ENCODE measurements at places on chromosomes 7 and 10.

- DNase-seq = no peak
These were observed 242.1 kb upstream of the PPP1R3A start for GRCh38 chr7:114160925-114161324.

DNA sequence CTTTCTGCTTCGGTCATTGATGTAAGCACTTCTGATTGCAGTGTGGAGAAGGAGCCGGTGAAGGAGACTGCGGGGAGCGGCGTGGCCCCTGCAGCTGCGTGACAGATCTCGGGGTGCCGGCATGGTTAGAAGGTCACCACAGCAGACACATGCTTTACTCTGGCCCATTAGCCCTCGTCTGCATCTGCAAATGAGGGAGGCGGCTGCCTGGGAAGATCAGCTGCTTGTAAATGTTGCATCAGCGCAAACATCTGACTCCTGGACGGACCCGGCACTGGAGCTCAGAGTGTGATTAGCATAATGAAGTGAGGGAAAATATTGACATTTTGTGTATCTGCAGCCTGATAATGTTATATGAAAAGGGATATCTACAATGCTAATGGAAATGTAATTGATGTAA is 30.5 kb upstream of the MNX1 start:
- no peak for DNase-seq

- DNase-seq = no peak
These were observed 5.8 kb downstream of the CTBP2 start for GRCh38 chr10:125154529-125154928.

DNA sequence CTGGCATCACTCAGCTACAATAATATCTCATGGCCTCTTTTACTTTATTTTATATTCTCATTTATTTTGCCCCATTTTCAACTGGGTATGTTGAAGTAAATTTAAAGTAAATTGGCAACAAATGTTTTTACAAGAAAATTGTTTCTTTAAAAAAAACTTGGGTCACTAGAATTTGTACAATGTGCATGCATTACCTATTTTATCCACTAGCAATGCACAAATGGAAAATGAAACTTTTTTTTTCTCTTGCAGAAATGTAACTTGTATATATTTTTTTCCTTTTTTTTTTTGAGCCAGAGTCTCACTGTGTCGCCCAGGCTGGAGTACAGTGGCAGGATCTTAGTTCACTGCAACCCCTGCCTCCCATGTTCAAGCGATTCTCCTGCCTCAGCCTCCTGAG is 10.3 kb upstream of the H2AZ2 start:
- no peak for DNase-seq

- DNase-seq = no peak
These were observed 485.4 kb downstream of the HTR7 start for GRCh38 chr10:90372451-90372850.

- DNase-seq = no peak
These were observed 13.2 kb downstream of the ANK3 start for GRCh38 chr10:60376221-60377041.

DNA sequence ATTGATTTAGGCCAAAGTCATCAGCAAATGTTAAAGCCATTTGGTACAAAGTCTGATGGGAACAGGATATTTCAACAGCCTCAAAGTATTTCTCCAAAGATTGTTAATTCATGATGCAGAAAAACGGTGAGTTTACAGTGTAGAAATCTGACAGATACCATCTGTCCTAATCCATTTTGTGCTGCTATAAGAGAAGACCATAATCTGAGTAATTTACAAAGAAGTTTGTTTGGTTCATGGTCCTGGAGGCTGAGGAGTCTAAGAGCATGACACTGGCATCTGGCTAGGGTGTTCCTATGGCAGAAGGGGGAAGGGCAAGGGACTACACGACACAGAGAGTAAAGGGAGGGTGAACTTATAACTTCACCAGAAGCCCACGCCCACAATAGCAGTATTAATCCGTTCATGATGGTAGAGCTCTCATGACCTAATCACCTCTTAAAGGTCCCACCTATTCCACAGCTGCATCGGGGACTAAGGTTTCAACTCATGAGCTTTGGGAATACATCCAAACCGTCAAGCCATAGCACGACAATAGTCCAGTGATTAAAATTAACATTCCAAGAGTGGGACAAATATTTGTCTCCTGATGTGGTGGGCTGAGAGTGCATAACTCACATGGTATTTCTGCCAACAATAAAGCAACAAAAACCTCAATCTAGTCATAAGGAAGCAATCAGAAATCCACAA is 298.6 kb upstream of the AKR1E2 start:
- no peak for DNase-seq

GRCh38 chr7:85160223-85160622 is 26.6 kb downstream of the SEMA3D start:
- no peak for DNase-seq

GRCh38 chr10:78455811-78456210 is 422.1 kb downstream of the RPS24 start:
- no peak for DNase-seq

DNA sequence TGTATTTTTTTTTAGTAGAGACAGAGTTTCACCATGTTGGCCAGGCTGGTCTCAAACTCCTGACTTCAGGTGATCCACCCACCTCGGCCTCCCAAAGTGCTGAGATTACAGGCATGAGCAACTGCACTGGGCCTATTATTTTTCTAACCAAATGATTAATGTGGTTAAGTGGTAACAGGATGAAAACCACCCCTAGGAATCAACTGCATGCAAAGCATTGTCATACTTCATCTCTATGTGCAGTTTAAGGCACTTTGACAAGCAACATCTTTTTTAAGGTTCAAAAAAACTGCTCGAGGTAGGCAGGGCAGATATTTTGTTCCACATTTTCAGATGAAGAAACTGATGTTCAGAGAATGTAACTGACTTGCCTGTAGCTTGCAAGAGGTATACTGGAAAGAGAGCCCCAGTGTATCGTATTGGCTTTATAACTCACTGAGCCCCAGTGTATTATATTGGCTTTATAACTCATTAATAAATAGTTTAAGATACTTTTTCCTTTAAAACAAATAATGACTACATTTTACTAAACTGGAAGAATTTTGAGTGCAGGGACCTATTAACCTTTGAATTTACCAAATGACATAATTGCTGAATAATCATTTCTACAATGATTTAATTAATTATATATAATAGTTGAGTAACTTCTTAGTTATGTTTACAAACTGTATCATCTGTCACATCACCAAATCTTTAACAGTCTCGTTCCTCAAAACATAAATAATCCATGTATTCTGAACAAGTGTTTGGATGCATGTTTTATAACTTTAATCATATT is 38.1 kb downstream of the RTKN2 start:
- no peak for DNase-seq

- no peak for DNase-seq
These were observed 30.8 kb upstream of the ZNF32 start for GRCh38 chr10:43679509-43679908.

GRCh38 chr10:51073453-51074237 is 642 bp upstream of the PRKG1 start:
- no peak for DNase-seq

GRCh38 chr7:132609906-132610520 is 33.7 kb upstream of the PLXNA4 start:
- no peak for DNase-seq

DNA sequence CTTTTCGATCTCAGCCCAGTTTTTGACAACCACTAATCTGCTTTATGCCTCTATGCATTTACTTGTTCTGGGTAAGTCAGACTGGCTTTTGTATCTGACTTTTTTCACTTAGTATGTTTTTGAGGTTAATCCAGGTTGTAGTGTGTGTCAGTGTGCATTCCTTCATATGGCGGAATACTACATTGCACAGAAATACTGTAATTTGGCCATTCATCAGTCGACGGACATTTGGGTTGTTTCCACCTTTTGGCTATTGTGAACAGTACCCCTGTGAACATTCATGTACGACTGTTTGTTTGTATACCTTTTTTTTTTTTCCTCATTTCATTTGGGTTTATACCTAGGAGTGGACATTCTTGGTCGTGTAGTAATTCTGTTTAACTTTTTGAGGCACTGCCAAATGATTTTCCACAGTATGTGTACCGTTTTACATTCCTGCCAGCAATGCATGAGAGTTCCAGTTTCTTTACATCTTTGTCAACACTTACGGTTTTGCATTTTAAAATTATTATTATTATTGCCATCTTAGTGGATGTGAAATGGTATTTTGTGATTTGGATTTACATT is 57.4 kb downstream of the MKLN1 start:
- no peak for DNase-seq

DNA sequence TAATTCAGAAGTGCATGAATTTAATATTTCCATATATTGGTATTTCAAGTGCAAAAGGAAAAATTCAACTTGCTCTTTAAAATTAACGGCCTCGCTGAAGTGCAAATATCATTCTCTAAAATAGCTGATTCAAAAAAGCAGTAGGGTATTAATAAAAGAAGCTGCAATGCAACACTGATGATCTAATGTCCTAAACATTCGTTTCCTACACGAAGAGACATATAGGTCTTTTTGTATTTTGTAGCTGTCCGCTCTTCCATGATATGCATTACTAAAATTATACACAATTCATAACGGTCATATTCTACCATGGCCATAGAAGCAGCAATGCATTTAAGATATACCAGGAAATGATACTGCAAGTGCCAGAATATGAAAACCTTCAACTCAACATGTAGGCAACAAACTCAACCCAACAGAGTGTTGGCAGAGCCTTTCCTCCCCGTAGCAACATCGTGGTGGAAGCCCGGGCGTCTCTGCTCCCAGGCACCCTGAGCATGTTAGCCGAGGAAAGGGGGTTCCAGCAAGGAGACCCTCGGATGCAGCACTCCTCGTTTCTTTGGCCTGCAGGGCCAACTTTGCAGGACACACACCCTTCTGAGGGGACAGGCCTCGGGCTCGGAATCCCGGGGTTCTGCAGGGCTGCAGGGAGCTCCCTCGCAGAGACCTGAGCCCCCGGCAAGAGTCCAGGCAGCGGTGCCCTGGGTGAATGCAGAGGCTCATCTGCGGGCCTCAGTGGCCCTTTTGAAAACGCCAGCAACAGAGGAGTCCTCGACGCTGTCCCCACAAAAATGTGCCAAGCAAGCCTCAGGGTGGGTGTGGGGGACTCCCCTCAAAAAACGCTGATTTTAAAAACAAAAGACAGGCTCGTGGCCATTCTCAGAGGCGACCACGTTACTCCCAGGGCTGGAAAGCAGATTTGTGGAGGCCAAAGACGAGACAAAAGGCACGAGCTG is 1.6 kb downstream of the FAM171A1 start:
- no peak for DNase-seq

DNA sequence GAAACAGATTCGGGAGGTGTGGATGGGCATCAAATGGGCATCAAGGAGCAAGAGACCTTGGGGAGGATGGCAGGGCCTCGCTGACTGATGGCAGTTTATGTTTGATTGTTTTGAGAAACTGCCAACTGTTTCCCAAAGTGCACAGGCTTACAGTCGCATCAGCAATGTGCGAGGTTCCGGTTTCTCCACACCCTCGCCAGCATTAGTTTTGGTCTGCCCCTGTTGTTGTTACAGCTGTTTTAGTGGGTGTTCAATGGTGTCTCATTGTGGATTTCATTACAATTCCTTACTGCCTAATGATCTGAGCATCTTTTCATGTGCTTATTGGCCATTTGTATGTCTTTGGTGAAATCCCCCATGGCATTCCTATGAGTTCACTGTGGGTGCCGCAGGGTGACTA is 24.4 kb downstream of the AKR1E2 start:
- no peak for DNase-seq

DNA sequence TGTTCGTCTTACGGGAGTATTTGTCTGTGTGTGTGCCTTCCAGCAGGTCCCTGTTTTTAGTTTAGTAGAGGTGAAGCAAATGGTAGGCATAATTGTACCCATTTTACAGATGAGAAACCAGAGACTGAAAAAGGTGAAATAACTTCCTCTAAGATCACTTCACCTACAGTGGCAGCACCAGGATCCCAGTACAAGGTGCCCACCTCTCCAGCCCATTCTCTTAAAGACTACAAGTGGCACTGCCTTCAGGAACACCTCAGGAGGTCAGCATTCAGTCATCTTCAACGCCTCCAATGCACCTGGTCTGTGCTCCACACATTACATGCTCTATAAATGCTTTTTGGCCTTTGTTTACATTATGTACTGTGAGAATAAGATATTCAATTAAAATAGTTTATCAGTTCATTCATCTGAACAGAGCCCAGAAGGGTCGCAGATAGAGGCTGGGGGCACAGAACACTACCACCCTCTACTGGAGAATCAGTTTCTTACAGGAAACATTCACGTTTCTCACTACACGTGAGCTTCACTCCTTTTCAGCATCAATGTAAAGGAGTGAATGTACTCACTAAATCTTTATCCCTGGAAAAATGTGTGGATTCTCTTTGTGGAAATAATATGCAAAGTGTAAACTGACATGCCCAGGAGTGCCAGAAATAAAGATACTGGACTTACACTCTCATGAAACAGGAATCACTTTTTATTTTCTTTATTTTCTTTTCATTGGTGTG is 45.5 kb upstream of the ABLIM1 start:
- DNase-seq = no peak

DNA sequence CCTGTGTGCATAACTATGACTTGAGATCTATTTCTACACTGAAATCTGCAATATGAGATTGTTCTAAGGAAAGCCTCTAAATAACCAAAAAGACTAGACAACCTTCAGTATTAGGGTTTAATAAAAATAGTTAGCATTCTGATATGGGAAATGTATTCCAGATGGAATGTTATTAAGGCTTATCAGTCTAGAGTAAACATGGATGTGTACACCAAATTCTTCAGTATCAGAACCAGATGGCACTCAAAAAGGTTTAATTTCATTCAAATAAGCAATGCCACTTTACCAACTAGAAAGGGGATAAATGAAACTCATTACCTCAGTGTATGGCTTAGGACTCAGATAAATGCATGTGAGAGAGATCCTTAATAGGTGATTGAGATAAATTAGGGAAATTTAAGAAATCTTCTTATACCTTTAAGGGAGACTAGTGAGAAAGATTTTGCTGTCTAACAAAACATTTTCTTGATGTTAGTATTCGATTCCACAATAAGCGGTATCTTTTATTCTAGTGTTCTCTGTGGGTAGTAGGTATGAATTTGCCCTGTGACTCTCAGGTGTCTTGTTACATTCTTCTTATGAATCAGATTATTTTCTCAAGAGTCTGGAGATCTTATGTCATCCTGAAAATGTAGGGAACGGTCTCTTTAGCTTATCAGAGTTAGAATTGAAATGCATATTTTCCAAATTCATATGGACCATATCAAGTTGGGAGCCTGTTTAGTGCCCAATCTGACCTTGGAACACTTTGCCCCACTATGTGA is 159.2 kb downstream of the PRKG1 start:
- DNase-seq = no peak

DNA sequence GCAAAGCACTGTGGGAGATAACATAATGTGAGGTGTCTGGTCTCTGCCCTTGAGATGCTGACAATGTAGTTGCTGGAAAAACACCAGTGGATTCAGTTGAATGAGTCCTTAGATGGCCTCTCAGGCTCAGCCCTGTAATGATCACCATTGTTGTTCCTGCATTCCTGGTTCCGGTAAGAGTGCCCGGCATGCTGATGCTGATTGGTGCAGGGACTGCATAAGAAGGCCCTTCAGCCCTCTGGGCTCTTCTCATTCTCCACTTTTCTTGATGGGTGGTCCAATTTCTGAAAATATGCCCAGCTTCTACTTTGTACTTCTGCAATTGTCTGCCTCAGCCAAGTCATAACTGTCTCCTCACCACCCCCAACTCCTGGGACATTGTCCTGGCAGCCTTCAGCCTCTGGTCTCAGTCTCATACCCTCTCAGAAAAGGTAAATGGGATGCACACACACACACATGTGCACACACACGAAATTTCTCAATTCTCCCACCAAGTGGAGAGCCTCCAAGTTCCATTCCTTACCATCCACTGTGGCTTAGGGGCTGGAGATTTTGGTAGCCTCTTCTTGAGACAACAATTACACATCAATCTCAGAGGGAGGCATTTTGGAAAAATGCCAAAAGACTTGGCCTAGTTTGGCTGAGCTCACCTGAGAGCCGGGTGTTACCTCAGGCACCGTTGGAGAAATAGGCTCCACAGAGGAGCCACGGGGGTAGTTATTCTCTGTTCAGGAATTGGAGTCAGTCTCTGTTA is 314.9 kb downstream of the RPS24 start:
- no peak for DNase-seq

All from activated CD4-positive, alpha-beta T cell treated with anti-CD3 and anti-CD28 coated beads for 1 hour (primary cell).